Stimulated activated CD4-positive, alpha-beta T cell treated with anti-CD3 and anti-CD28 coated beads, Interleukin-12 subunit alpha, Interleukin-12 subunit beta, amount 100 ng/mL, for 48 hours (primary cell): ENCODE measurements at places on chromosomes 7 and 10.

GRCh38 chr7:91280185-91280584 is 16.0 kb downstream of the FZD1 start:
- DNase-seq: no peak

DNA sequence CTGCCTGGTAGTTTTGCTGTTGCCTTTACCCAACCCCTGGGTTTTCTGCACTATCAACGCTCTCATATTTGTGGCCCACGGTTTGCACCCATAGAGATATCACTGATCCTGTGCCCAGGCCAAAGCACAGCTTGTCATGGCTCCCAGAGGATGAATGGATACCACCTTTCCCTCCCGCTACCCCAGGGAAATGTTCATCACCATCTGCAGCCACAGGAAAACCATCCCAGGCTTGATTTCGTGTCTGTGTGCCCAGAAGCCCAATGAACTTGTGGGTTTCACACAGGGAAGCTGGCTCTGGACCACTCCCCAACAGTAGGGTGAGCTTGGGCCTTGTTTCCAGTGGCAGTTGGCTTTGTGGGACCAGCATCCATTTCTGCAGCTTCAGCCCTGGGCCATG is 143.1 kb upstream of the GDF10 start:
- DNase-seq: no peak

- no peak for DNase-seq
Observed at GRCh38 chr7:151924508-151924907, 31.7 kb upstream of the GALNTL5 start.

DNA sequence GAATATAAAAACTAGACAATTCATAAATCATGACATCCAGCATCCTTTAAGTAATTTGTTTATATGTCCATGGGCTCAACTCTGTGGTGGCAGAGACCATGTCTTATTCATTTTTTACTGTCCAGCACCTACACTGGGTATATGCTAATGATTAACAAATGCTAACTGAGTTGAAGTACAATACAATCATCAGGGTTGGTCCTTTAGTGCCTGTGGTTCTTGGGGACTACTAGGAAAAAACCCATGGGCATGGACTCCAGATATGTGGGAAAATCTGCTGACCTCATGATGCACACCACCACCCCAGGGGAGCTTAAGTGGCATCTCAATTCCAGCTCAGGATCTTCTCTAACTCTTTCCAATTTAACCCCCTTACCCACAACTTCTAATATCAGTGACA is 85.3 kb upstream of the YAE1 start:
- DNase-seq: no peak

DNA sequence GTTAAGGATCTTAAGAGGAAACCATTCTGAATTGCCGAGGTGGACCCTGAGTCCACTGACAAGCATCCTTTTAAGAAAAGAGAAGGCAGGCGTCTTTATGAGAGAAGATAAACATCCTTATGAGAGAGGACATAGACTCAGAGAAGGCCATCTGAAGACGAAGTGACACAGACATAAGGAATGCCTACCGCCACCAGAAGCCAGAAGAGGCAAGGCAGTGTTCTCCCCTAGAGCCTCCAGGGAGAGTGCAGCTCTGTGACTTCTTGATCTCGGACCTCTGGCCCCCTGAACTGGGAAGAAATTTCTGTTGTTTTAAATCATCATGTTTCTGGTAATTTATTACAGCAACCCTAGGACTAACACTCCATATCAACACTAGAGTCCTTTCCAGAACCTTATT is 25.2 kb upstream of the ING3 start:
- no peak for DNase-seq

- no peak for DNase-seq
Observed at GRCh38 chr10:17479822-17480221, 25.4 kb upstream of the ST8SIA6 start.
